ENCODE measurements at places on chromosomes 7 and 10.

- DNase-seq: no peak
Observed at GRCh38 chr10:71945819-71946474, 18.2 kb upstream of the CHST3 start.

DNA sequence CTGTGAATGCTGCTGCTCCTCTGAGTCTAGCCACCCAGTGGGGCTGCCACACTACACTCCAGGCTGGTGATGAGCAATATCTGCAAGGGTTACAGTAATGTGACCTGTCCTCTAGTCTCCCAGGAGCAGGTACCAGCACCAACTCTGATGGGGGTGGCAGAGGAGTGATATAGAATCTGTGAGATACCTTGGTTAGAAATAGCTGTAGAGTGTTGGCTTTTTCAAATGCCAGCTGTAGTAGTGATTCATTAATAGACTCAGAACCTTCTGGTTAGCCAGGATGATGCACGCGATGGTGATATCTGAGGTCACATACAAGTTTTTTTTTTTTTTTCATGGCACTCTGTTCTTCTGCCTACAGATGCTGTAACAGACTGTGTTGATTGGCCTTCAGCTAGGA, 757.1 kb downstream of the INHBA start:
- DNase-seq: no peak

DNA sequence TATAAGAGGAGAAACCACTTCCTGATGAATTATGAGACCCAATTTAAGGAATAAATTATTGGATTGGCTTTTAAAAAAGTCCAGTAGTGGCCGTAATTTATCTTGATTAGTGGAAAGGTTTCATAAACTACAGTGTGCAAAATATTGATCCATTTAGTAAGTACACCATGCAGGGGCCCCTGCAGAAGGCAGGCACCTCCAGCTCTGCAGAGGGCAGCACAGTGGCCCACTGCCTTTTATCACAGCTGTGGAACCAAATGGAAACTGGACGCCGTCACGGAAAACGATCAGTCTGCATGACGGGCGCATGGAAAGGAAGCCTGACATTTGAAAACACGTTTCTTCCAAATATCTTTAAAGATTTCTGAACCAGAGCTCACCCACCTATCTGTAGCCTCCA, 204.0 kb downstream of the DPP6 start:
- no peak for DNase-seq

DNA sequence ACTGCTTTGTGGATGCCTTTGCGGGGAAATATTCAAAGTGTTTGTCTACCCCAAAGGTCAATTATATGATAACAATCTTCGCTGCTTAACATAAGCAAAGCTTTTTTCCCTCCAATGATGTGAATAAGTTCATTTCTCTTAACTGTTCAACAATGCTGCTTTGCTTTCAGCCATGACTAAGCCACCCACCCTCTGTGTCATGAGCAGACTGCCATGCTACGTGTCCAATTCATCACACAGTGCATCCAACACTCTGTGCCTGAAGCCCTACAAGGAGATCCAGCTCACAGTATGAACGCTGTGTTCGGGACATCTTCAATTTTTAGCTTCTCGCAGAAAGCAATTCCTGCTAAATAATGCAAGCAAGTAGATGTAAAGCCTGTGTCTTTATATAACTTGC, 5.7 kb upstream of the TAS2R40 start:
- no peak for DNase-seq

GRCh38 chr7:107960272-107960671, 42.7 kb downstream of the LAMB1 start:
- DNase-seq: no peak

All from activated T-helper 1 cell treated with Interleukin-2 at 50 U/mL for 16 hours (primary cell).